Stimulated activated CD4-positive, alpha-beta T cell treated with anti-CD3 and anti-CD28 coated beads, Interleukin-12 subunit alpha, Interleukin-12 subunit beta, amount 100 ng/mL, for 24 hours (primary cell): ENCODE measurements at places on chromosomes 6 and 20.

DNA sequence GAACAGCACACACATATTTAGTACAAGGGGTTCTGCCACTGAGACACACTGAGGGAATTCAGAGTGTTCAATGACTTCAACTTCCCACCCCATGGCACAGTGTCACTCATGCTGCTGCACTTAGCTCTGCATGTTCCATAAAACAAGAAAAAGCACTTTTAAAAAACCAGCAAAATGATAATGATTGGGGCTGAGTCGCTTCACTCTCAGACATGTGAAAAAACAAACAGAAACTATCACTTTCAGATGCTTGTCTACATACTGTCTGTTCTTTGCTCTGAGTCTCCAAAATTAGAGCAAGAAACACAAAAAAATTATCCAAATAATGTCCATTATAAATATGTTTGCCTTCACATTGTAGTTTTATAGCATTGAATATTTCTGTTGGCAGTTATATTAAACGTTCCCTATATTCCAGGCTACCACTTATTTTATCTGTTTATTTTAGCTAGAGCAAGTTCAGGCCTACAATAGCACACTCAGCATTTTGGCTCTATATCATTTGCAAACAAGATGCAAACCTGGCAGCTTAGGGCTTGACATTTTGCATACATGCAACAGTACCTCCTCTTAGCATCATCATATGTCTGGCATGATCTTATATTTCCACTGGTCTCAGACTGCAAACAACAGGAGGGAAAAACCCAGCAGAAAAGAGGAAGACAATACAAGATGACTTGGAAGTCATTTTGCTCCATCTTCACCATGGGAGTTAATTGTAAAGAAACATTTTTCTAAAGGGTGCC lies 398.8 kb downstream of the HACE1 start:
- DNase-seq = no peak

GRCh38 chr6:34315780-34316179 lies 67.0 kb upstream of the SMIM29 start:
- no peak for DNase-seq

DNA sequence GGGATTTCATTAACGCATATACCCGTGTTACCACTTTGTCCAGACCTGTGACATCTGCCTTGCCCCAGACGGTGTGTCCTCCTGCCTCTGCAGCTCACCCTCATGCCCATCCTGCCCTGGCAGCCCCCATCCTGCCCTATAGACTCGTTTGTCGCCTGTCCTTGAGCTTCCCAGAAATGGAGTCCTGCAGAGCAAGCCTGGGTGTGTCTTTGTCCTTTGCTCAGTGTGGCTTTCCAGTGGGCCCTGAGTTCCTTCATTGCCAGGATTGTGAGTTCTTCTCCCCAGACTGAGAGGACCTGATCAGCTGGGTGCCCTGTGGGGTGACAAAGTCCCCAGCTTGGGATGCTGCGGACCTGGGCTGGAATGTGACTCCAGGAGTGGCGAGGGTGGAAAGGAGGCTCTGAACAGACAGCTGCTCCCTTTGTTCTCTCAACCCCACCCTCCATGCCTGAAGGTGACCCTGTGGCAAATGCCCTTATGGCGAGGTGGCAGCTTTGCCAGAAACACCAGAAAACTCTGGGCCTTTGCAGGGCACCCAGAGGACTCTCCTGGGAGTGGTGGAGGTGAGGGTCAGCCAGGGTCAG lies 2.4 kb upstream of the CST3 start:
- no peak for DNase-seq

- DNase-seq = no peak
Observed at GRCh38 chr6:20811109-20811761, 277.0 kb downstream of the CDKAL1 start.

- DNase-seq = no peak
Observed at GRCh38 chr20:59221707-59222252, 58.2 kb downstream of the ZNF831 start.

DNA sequence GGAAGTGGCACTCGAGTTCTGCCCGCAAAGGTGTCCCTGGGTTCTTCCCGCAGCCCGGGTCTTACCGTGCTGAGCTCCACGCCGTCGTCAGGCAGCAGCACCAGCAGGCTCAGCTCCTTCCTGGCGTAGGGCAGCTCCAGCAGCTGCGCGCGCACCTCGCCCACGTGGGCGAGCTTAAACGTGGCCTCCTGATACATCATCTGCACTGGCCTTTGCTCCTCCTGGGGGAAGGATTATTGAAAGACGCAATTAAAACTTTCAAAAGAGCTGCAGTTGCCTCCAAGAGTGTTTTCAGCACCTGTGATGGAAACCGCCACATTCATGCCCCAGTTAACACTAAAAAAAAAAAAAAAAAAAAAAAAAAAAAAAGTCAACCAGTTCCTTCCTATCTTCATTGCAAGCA lies 11.3 kb downstream of the SERPINB9 start:
- peak; percentile 48 for DNase-seq

- DNase-seq = no peak
Observed at GRCh38 chr6:7087491-7087979, 20.2 kb upstream of the RREB1 start.
